ENCODE measurements at places on chromosomes 2 and 18.
A peak's percentile ranks its signal among the peaks of the same experiment; 100 is the strongest.

DNA sequence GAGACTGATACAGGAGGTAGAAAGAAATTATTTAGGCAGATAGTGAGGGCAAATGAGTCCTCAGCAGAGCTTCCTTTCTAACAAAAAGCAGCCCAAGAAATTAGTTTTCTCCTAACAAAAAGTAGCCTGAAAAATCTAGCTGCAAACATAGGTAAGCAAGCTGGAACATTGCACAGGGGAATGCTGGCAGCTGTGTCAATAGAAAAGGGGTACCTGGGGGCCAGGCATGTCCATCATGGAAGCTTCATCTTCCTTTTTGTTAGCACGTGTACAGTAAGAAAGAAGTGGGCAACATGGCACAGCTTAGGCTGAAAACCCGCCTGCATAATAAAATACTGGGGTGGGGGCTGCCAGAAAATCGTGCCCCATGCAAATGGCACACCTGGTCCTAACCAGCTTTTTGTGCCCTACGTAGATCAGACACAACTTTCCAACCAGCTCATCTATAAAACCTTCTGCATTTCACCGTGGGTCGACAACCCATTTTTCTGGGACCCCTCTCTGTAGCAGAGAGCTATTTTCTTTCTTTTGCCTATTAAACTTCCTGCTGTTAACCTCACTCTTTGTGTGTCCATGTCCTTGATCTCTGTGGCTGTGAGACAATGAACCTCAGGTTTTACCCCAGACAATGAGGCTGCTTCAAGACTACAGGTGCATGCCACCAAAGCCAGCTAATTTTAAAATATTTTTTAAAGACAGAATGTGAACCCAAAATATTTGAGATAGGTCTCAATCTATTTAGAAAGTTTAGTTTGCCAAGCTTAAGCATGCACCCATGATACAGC, 6.6 kb upstream of the MTHFD2 start:
- no peak for DNase-seq

- DNase-seq = no peak
These were observed 248.9 kb upstream of the CWC22 start for GRCh38 chr2:180255981-180256380.

GRCh38 chr18:52093171-52093570, 246.8 kb upstream of the DCC start:
- no peak for DNase-seq

GRCh38 chr2:96207774-96208142, 869 bp downstream of the STARD7 start:
- DNase-seq = no peak

- DNase-seq = no peak
These were observed 84.9 kb downstream of the CMPK2 start for GRCh38 chr2:6780765-6781274.

GRCh38 chr2:181745796-181746540, 65.7 kb upstream of the NEUROD1 start:
- no peak for DNase-seq

GRCh38 chr2:234544659-234545611, 48.1 kb upstream of the ARL4C start:
- DNase-seq = peak; percentile 57

DNA sequence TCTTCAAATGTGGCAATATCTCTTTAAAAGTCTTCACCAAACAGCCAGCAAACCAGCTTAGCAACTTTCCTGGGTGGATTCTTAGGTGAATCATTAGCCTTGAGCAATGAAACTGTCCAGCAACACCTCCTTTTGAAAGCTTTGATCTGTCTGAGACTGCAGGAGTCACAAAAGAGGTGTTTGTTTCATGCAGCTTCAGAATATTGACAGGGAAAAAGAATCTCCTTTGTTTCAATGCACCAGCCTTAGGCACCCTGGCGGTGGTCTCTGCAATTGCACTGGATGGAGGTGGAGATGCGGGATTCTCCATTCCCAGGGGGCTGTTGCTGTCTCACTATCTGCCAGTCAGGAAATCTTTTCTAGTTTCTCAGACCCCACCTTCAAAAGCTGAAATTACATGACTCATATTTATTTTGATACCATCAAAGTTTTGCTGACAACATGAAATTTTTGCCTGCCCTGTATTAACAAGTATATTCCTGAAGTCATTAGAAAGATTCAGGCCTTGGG, 76.0 kb upstream of the DSG1 start:
- DNase-seq = no peak

DNA sequence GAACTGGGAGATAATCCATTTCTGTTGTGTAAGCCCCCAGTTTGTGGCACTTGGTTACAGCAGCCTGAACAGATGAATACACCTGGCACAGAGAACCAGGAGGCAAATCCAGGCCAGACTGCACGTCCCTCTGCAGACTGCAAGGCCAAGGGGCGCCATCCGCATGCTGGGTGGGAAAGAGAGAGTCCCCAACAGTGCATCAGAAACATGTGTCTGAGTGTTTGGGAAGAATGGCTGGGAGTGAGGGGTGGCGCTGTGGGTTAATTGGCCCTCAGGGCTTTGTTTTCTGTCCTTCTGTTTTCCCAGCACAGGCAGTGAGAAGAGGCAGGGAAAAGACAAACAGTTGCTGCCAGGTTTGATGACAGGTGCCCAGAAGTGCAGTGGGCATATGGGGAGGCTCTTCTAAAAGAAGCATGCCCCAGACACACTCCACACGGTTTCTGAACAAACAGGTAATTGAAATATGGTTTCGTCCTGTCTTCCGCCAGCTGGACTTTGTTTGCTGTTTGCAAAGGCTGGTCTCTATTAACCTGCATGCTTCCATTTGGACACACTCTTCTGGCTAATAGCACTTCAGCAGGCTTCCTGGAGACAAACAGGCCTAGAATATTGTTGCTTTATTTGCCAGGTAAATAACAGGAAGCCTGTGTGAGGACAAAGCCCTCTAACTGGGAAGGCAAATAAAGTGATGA, 43.4 kb upstream of the SEC11C start:
- no peak for DNase-seq

- no peak for DNase-seq
These were observed 48.8 kb downstream of the MAP3K20 start for GRCh38 chr2:173124441-173124840.

GRCh38 chr2:220090050-220090449, 462.6 kb downstream of the SLC4A3 start:
- DNase-seq = no peak

GRCh38 chr2:70668911-70669310, 99.1 kb downstream of the ADD2 start:
- DNase-seq = no peak

GRCh38 chr2:138023976-138024375, 59.7 kb downstream of the HNMT start:
- no peak for DNase-seq

GRCh38 chr18:55840601-55841170, 252.7 kb upstream of the TCF4 start:
- no peak for DNase-seq

DNA sequence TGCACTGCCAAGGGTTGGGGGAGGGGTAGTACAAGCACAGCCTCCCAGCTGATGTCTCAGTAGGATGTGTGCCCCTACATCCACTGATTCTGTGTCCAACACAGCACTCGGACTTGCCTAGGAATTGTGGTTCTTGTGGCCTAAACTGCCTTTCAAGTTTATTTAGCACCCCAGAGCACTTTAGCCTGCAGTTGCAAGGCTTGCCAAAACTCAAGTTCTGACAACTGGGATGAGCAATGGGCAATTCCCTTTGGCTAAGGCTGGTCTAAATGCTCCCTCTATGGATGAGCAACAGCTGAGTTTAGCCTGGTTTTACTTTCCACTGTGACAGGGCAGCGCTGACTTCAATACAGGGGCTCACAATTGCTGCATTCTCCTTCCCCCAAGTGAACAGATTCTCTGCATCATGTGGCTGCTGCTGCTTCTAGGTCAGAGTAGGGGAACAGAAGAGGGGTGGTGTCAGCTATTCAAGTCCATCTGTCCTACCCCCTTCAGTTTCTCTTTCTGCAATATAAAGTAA, 471.5 kb downstream of the PIK3C3 start:
- DNase-seq = no peak

DNA sequence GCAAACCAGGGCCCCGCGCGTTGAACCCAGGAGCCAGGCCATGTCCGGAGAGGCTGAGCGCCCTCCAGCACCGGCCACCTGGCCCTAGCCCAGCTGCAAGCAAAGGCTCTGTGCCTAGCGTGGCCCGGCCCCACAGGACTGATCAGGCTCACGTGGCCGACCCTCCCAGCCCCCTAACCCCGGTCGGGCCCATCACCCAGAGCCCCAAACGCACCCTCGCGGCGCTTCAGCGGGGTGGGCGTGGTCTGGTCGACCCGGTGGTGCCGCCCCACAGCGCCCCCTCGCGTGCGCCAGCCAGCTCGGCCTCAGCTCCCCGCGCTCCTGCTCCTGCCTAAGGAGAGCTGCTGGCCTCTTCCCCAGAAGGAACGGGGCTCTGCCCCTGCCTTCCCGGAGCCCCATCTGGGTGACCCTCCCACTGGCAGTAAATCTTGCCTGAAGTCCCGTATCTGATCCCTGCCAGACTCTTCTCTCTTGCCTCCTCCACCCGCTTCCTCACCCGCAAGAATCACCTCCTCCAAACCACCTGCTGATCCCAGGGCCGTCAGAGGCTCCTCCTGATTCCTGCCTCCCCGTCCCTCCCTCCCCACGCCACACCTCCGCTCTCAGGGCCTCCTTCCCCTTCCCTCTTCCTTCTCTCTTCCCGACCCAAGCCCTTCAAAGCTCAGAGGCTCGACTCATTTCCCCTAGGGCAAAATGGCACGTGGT, 12.3 kb upstream of the TEX51 start:
- peak; percentile 6 for DNase-seq

DNA sequence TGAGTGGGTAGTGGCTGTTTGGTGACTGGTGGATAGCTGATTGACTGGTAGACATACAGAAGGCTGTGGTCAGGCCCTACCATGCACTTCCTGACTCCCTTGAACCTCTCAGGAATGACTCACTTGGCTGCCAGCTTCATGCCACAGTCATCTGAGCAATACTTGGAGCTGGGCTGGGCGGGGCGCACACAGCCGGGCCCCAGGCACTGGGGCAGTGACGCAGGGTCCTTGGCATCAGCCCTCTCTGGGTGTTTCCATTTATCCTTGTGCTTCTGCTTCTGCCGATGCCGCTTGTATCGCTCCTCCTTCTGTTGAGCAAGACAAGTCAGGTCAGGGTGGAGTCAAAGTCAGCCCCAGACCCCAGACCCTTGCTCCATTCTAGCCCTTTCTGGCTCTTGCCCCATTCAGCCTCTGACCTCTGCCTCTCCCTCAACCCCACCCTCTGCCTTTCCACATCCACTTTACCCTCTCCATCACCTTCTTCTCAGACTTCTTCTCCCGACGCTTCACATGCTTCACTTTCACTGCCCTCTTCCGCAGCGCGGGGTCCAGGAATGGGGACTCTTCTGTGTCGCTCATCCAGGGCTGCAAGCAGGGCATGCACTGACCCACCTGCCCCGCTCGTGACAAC, 3.0 kb upstream of the MBD1 start:
- no peak for DNase-seq

- no peak for DNase-seq
These were observed 66.8 kb upstream of the RIOK3 start for GRCh38 chr18:23386317-23386716.

GRCh38 chr2:200677721-200678532, 92.1 kb downstream of the AOX1 start:
- no peak for DNase-seq

GRCh38 chr2:234730066-234730640, 221.7 kb upstream of the SH3BP4 start:
- no peak for DNase-seq

DNA sequence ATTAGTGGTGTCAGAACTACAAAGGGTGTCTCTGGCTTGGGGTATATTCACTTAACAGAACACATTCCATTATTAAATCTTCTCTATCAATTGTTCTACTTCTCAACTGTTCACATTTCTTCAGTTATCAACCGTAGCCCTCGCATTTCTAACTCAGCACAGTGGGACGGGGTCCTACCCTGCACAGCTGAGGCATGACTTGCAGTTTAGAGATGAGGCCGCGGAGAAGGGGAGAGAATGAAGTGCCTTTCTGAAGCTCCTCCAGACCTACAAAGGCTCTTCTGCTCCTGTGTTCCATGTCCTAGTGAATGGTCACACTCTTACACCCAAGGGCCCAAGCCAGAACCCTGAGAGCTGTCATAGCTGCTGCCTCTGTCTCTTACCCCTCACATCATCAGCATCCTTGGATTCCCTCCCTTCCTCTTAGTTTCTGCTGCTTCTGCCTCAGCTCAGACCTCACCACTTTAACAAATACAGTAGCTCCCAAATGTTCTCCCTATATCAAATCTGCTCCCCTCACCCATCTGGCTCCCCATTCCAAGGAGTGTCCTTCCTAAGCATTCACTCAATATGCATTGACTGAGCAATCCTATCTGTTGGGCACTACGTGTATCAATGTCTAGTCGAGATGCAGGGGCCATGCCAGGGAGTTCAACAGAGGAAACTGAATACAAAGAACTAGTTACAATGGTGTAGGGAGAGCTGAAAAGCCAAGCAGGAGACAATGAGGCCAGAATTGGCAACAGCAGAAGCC, 34.3 kb upstream of the MRPL19 start:
- no peak for DNase-seq
